Naive thymus-derived CD4-positive, alpha-beta T cell (primary cell): ENCODE measurements at places on chromosomes 3 and 15. TPM values are rescaled to one million over a fixed set of nuclear protein-coding genes. Genes with fewer than 3 reads are reported as not detected.

CMTM7 gene
- 157 TPM for polyA plus RNA-seq

EEF1AKMT4 gene
- 2.4 TPM for polyA plus RNA-seq

- H3K36me3 ChIP-seq = no peaks in the 10 kb centered on the region
- H3K27me3 ChIP-seq = no peaks in the 10 kb centered on the region
- no peak overlapping the region for H3K4me3 ChIP-seq
- H3K4me1 ChIP-seq = no peaks in the 10 kb centered on the region
These were observed 150.6 kb upstream of the TGFBR2 start for GRCh38 chr3:30455840-30456239.

DNA sequence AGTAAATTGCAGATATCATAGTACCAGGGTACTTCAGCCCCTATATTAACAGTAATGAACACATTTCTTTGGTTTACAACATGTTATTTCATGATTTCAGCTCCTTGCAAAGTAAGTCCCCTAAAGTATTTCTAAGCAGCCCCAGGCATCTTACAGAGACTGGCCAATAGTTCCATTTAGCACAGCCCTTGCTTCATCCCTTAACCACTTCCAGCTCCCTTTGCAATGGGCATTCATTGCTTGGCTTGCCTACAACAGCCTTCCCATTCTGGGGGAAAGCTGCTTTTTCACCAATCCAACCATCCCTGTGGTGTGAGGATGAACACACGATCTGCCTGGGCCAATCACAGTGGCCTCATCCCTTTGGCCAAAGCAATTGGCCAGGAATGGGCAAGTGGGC, 67.2 kb upstream of the XCR1 start:
- no peaks in the 10 kb centered on the region for H3K36me3 ChIP-seq
- H3K4me1 ChIP-seq = peaks cover 25% of the 10 kb centered on the region
- H3K27me3 ChIP-seq = no peaks in the 10 kb centered on the region
- no peak overlapping the region for H3K4me3 ChIP-seq
- H3K27ac ChIP-seq = no peak overlapping the region

GRCh38 chr15:47820057-47820746, 102.9 kb downstream of the SEMA6D start:
- H3K27ac ChIP-seq = no peak overlapping the region
- H3K36me3 ChIP-seq = no peaks in the 10 kb centered on the region
- no peak for DNase-seq
- no peaks in the 10 kb centered on the region for H3K4me1 ChIP-seq
- H3K27me3 ChIP-seq = no peaks in the 10 kb centered on the region
